Jurkat, Clone E6-1 (cell line): ENCODE measurements at places on chromosomes 5 and 9.

- no peak for DNase-seq
Observed at GRCh38 chr5:83368319-83368718, 103.2 kb upstream of the VCAN start.

DNA sequence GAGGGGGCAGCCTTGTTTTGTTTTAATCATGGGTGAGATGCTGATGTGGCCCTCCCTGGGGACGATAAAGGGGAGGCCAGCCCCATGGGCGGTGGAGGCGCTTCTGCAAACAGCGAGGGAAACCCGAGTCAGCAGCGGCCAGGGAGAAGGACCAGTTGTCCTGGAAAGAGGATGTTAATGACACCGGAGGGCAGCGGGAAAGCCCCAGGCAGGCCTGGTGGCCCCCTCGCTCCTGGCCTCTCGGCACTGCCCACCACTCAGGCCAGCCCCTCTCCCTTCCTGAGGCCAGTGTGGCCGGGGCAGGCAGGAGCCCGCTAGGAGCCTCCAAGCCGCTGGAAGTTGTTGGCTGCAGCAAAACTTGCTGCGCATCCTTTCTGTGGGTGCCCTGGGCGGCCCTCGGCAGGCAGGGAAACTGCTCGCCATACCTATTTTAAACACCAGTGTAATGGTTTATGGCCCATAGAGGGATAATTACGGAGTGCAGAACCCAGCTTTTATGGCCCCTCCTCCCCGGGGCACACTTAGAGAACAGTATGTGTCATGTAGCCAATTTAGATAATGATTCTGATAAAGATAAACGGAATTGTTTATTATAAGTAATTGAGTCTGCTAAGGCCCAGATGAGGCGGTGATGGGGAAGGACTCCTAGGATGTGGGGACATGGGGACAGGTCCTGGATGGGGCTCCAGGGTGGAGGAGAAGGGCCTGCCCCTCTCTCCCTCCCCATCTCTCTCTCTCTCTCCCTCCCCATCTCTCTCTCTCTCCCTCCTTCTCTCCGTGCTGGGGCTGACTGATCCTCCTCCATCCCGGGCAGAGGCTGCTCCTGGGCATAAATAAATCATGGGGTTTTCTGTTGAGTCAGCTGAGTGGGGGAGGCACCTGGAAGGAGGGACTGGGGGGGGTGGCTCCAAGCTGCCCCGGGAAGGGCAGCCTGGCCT is 36.9 kb downstream of the LMX1B start:
- DNase-seq = no peak

GRCh38 chr9:18579536-18579935 is 105.6 kb downstream of the ADAMTSL1 start:
- no peak for DNase-seq

DNA sequence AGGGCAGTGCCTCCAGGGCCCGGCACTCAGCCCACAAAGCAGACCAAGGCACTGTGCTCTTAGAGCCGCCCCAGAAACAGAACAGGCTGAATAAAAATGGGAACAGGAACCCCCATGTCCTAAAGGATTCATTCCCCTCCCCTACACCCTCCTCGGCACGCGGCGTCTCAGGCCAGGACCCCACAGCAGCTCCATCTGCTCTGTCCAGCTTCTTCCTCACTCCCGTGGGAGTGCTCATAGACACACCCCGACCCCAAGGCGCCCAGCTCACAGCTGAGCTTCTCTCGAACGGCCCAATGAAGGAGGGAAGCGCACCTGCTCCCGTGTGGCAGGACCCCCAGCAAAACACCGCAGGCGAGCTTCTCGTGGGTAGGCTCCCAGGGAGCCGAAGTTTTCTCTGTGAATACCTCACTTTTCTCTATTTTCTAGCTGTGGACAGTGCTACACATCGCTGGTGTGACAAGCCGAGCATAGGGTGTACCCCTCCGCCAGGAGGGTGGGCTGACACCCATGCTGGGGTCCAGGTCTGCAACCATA is 15.4 kb upstream of the QSOX2 start:
- no peak for DNase-seq
